Activated gamma-delta T cell (primary cell): ENCODE measurements at places on chromosomes 2 and 18.

DNA sequence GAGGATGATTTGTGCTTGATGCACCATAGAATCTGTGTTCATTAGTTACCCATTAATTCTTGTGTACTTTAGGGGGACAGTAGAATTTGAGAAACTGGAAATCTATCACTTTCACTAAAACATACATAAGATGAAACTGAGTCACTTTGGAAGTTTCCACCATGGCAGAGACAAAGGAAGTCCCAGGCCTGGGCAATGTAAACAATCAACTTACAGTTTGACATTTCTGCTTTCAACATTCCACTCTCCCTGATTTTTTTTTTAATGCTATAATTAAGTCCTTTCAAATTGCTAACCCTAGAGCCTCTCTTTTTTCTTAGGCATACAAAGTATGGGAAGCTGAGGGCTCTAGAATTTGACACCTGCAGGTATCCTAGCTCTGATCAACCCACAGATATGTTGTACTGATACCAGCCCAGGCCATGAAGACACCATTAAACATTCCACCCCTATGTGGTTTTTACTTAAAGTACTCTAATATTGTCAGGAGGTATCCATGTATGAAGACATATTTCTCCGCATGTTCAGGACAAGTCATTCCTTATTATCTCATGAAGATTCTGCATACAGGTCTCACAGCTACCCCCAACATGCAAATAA lies 88.5 kb upstream of the GLS start:
- no peak for DNase-seq

DNA sequence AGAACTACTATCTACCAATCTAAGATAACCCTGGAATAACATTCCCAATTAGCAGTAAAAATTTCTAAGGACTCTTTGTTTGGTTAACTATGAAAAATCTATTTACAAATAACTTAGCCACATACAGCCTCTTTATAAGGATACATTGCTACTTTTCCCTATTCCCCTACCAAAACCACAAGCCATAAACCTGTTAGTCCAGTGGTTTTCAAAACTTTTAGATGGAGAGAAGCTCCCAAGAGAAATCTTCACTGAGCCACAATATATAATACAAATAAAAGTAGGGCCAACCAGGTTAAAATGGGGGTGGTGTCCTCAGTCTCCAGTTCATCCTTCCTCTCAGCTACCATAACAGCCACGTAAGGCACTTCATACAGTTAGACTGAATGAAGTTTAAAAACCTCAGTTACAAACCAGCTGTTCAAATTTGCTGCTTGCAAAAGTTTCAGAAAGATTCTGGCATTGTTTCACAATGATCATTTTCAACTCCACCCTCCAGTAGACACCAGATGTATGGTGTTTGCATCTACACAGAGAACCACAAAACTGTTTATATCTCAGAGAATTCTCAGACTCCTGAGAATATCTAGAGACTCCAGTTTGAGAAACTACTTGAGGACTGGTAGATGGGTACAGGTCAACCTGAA lies 26.0 kb downstream of the SOS1 start:
- DNase-seq: no peak

GRCh38 chr2:239013678-239013976 lies 165.7 kb downstream of the TWIST2 start:
- no peak for DNase-seq

GRCh38 chr2:20400787-20401488 lies 45.9 kb upstream of the RHOB start:
- no peak for DNase-seq

GRCh38 chr2:66082581-66082980 lies 352.3 kb upstream of the MEIS1 start:
- no peak for DNase-seq

DNA sequence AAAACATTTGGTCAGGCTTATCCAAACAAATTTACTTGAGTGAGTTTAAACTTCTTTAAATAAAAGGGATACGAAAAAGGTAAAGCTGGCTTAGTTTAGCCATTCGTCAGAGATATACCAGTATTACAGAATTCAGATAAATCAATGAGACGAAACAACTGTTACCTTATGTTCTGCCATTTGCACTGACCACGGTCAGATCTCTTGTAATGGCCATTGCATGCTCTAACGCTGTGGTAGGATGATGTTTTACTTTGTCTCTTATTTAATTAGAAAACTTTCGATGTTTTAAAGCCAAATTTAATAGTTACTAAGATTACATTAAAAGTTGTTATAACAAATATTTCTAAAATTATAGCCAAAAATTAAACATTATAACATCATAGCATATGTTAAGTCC lies 1.5 kb downstream of the C18orf54 start:
- no peak for DNase-seq

- no peak for DNase-seq
Observed at GRCh38 chr2:223460209-223460608, 142.0 kb downstream of the SCG2 start.

DNA sequence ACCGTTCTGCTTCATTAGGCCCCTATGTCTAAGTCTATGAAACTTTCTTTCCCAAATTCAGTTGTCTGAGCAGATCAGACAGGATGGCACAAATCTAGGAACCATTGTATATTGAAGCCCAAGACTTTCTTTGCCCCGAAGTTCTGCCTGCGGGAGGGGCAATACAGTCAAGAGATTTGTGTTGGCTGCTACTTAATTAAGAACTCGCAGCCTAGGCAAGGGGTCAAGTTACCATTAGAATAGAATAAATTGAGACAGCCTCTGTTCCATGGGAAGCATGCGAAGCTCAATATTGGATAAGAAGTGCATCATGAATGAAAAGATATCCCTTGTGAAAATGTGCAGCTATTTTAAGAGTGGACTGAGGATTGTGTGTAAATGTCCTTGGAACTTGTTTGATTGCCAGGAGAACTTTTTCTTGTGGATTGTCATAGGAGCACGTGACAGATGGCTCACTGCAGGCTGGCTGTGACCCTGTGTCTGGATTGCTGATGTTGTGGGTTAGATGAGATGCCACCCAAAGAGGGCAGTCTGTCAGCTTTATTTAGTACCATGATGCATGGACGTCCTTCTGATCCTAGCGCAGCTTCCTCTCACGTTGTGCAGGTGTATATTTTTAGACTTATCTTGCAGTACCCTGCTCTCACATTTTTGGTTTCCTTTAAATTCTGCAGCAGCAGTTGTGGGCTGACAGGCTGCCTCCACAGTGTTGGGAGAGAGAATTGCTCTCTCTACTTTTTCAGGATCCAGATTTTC lies 30.9 kb downstream of the HAUS1 start:
- no peak for DNase-seq

DNA sequence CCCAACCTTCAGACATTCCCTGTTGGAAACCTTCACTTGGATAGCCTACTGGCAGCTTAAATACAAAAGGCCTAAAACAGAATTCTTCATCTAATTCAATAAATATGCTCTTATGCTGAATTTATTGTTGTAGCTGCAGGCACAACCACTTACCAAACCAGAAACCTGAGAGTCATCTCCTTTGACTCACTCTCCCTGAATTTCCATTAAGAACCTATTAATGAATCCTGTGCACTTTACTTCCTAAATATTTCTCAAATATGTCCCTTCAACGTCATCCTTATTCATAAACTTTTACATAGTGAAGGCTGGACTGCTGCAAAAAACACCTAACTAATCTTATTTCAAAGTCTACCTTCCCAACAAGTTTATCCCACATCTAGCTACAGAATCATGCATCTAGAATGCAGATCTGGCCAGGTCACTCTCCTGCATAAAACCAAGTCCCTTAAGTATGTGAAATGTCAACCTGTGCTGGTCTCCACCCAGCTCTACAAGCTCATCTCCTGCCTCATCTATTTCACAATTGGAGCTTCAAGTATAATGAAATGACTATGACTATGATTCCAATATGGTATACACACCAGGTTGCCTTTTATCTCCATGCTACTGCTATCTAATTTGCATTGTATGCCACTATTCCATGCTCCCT lies 354.2 kb downstream of the ZEB2 start:
- DNase-seq: no peak

GRCh38 chr2:75390169-75390568 lies 170.6 kb downstream of the EVA1A start:
- DNase-seq: no peak

- no peak for DNase-seq
Observed at GRCh38 chr2:222577341-222577740, 78.6 kb downstream of the FARSB start.

- no peak for DNase-seq
Observed at GRCh38 chr2:163662141-163662780, 73.5 kb downstream of the FIGN start.
